ENCODE measurements at places on chromosomes 2 and 18.

- no peak for DNase-seq
Observed at GRCh38 chr2:109419171-109419756, 194.5 kb downstream of the SEPTIN10 start.

DNA sequence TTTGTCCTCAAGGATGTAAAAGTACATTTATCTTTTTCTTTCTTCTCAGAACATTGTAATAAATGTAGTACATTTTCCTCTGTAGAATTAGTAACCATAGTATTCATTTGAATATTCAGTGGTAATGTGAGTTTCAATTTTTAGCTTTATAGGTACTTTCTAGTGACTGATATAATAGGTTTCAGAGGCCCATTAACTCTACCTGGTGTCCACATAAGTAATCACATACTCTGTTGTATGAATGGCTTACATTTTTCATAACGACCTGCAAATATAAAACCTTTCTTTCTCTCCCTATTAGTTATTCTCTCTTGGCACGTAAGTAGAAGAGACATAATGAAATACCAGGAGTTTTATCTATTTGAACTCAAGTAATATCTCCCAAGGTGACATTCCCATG, 1017.6 kb downstream of the DPP10 start:
- no peak for DNase-seq

DNA sequence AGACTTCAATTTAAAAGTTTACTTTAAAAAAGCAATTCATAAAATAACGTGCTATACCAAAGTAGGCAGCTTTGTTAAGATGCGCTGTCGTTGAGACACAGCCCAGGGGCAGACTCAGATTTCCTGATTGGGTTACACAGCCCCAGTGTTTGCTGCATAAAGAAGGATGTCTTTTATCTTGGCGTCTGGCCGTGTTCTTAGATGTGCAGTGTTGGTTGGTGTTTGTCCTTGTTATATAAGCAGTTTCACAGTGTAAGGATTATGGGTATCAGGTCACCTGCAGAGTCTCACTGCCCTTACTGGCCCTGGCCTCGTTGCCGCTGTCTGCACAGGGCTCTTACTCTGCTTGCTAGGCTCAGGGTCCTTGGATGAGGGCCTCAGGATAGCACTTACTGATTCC, 108.5 kb downstream of the WDSUB1 start:
- DNase-seq, result no peak

- no peak for DNase-seq
Observed at GRCh38 chr18:31577195-31577594, 14.5 kb upstream of the TTR start.

DNA sequence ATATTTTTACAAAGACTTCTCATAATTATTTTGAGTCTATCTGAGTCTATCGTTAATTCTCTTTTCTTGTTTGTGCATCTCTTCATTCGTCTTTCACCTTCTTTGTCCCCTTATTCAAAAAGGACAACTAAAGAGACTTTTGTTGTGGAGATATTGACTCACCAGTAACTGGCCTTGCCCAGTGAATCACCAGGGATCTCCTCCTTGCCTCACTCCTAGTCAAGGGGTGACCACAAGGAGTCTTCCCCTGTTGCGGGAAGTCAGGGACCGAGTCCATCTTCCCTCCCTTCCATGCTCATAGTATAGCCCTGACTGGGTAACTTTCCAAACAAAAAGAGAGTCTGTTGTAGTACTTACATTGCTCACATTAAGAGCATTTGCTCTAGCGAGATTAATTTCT, 158.9 kb downstream of the NEB start:
- DNase-seq, result no peak

DNA sequence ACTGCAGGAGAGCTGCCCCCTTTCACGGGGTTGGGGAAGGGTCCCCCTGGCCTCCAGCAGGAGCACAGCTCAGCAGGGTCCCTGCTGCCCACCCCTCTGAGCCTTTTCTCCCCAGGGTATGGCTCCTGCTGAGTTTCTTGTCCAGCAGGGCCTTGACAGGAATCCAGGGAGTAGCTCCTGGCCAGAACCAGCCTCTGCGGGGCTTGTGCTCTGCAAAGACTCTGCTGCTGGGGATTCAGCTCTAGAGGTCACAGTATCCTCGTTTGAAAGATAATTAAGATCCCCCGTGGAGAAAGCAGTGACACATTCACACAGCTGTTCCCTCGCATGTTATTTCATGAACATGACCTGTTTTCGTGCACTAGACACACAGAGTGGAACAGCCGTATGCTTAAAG, 21.2 kb downstream of the FOSL2 start:
- DNase-seq, result no peak

DNA sequence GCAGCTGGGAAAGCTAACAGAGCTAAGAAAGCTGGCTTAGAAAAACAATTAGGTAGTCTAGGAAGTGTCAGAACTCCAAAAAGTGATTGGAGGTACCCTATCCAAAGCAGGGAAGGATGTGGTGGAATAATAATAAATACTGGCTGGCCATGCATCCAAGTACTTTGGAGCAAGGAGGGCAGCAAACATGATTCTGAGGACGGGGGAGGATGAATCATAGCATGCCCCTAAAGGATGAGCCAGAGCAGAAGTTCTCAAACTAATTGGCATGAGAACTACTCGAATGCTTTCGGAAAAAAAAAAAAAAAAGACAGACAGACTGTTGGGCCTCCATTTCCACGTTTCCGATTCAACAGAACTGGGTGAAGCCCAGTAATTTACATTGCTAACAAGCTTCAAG, 2.4 kb downstream of the CWC22 start:
- no peak for DNase-seq

- no peak for DNase-seq
Observed at GRCh38 chr2:200736646-200737274, 75.0 kb upstream of the BZW1 start.

DNA sequence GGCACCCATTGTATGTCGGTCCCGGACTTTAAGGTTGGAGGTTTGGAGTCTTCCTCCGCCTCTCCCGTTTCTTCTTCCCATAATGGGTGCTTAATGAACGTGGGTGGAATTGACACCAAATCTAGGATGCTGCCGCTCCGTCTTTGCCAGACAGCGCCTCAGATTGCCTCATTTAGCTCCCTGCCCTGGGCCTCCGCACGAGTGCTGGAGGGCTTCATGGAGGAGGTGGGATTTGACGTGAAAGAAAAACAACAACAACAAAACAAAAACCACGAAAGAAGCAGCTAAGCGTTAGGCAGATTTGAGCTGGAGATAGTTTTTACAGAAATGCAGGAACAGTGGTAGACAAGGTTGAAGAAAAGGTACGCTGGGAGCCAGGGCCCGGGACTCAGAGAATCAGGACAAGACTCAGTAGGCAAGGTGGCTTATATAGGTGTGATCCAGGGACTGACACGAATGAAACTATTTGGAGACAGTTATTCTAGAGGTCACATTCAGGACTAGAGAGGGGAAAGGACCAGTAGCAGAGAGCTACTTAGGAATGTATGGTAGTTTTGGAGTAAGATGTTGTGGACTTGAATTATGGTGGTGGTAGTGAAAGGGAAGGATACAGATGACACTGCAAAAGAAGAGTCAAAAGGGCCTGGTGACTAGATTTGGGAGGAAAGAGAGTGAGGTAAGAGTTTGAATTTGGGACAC, 605 bp downstream of the ZNF2 start:
- DNase-seq, result no peak

- no peak for DNase-seq
Observed at GRCh38 chr2:24559473-24560113, 68.5 kb downstream of the NCOA1 start.

GRCh38 chr2:175350105-175350504, 168.6 kb upstream of the ATP5MC3 start:
- no peak for DNase-seq

DNA sequence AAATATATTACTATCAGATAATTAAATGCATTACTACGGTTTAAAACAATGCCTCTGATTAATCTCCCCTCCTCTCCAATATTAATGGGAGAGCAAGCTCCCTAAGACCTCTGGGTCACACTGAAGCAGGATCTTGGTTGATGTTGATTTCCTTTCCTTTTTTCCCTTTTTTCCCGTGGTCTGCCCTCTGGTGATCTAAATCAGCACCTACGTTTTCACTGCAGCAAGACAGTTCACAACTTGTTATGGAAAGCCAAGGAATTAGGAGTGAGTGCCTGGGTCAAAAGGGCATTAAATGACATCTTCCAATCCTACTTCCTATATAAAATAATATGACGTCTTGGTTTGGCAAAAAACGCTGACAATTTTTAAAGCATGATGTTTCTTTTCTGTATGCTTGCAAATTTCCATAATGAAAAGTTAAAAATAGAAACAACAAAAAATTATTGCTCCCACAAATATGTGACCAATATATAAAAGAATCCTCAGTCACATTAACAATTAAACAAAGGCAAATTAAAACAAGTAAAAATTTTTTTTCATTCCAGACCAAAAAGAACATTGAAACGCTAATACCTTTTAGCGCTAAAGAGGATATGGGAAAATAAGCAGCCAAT, 7.9 kb upstream of the CFAP36 start:
- no peak for DNase-seq

- no peak for DNase-seq
Observed at GRCh38 chr2:42238644-42239288, 69.6 kb downstream of the EML4 start.

- DNase-seq, result no peak
Observed at GRCh38 chr18:47595831-47596501, 334.5 kb downstream of the SMAD2 start.

GRCh38 chr2:201685156-201685555, 13.3 kb downstream of the MPP4 start:
- DNase-seq, result no peak

GRCh38 chr2:25853038-25853638, 25.1 kb downstream of the ASXL2 start:
- no peak for DNase-seq

GRCh38 chr2:106127282-106127771, 66.8 kb downstream of the UXS1 start:
- DNase-seq, result no peak

DNA sequence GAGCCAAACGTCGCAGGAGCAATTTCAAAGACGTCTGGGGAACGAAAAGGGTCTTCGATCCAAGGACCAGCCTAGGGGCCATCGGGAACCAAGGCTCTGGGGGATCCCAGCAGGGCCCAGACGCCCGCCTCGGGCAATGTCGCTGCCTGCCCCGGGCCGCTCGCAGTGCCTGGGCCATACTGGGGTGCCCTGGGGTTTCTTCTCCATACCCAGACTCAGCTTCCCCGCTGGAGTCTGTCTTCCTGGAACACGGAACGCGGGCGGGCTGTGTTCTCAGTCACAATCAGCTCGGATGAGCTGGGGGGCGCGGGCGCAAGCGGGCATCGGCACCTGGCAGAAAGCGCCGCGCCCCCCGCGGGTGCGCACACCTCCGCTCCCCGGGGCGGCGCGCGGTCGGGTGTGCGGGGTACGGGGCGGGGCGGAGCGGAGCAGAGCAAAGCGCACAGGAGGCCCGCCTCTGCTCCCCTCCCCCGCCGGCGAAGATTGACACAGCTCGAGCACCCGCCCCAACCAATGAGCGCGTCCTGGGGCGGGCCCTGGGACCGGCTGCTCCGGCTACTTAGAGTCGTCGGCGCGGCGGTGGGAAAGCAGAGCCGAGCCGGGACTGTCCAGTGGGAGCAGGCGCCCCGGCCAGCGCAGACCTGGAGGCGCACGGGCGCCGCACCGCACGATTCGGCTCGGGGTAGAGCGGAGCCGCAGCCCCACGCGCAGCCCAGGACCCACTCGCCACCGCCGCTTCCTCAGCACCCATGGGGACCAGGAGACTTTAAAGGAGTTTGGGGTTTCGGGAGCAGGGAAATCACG, at the start of gene LRATD1:
Gene LRATD1, plus strand, starts transcription at position 585 of the 804 bp plus-strand sequence. CDS start 1,263 bp downstream, outside the sequence.
- DNase-seq, result no peak

- no peak for DNase-seq
Observed at GRCh38 chr18:60549338-60549960, 176.9 kb upstream of the MC4R start.

DNA sequence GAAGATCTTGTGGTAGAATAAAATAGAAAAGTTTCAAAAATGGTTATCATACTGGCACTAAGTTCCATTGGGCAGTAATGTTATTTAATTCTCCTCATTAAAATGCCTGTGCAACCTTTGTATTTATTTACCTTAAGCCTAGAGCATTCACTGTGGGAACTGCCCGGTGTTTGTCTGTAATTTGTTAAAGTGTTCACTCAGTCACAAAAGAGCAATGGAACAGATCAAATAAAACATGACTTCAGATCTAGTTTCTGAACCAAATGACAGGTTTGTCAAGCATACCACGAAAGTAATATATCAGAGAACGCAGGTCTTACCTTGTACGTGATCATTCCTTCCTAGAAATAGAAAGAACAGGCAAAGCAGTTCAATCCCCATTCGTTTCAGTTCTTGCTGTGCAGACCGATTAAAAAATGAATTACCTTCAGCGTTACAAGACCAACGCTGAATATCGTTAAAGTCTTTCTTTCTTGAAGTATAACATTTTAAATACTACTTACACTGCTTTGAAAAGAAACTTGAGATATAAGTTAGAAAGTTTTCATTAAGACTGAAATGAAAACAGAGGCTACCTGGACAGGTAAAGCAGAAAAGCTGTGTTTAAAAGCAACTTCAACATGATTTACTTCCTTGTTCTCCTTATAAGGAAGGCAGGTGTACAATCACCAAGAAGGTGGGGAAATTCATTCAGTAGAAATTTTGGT, at the start of gene ITGB6:
Gene ITGB6, minus strand, starts transcription at position 590 of the 707 bp plus-strand sequence. Its CDS starts 209 bp downstream, at position 381.
- DNase-seq, result no peak

DNA sequence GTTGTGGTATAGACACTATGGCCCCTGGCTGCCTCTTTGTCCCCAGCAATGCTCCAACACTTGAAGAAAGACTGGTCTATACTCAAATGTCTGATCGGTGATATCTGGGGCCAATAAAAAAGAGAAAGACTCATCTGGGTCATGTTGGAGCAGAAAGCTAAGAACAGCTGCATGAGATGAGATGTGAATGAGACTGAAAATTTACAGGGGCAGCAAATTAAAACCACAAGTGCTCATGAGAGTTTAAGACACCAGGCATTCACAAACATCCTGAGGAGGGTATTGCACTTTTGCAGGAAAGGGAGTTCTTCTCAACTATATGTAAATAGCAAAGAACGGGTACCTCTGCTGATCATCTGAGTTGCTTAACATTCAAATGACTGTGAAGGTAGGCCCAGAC, 36.3 kb downstream of the MAIP1 start:
- no peak for DNase-seq

GRCh38 chr18:8685141-8685913, 20.0 kb upstream of the MTCL1 start:
- DNase-seq, result no peak

DNA sequence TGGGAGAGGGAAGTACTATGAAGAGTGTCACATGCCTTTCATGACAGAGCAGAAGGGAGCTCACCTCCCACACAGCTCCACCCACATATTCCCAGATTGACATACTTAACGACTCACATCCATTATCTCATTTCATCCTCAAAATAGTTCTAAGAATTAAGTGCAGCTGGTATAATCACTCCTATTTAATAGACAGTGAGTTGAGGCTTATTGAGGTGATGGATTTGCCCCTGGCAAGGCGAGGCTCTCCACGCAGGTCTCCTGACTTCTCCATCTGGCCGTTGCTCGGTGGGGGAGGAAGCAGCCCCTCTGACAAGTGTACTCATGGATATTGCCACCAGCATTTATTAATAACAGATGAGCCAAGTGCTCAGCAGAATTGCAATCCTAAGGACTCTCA, 81.4 kb downstream of the TGOLN2 start:
- no peak for DNase-seq

DNA sequence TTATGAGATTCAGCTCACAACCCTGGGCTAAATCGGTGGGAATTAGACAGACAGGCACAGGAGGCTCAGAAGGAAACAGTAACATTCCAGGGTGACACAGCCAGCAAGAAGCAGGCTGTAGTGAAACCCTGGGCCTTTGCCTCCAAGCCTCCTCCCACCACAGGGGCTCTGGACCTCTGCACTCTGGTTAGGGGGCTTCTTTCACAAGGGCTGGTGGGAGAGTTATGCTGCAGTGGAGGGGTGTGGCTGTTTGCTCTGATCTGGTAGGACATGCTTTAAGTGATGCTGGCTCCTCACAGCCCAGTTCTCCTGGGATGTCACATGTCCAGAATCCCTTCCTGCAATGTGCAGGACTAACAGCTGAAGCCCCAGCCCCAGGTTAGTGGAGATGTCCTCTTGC, 109.9 kb downstream of the TGFA start:
- DNase-seq, result no peak
